ENCODE measurements at places on chromosomes 4 and X. TPM values are rescaled to one million over a fixed set of nuclear protein-coding genes. Genes with fewer than 3 reads are reported as not detected.
A peak's percentile ranks its signal among the peaks of the same experiment; 100 is the strongest.

DNA sequence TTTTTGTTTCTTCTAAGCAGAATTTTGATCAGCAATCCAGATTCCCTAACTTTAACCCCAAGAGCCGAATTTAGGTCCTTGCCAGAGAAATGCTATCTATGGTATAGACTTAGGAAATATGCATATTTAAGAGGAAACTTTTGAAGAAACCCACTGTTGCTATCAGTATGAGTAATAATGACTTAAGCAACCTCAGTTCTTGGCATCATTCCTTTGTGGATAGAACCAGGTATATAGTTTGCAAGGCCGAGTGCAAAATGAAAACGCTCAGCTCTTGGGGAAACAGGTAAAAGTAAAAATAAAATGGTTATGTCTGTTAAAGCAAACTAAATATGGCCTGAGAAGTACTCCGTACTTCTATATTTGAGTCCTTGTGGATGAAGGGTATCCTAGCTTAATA, 78.1 kb downstream of the ARSF start:
- DNase-seq: no peak

DNA sequence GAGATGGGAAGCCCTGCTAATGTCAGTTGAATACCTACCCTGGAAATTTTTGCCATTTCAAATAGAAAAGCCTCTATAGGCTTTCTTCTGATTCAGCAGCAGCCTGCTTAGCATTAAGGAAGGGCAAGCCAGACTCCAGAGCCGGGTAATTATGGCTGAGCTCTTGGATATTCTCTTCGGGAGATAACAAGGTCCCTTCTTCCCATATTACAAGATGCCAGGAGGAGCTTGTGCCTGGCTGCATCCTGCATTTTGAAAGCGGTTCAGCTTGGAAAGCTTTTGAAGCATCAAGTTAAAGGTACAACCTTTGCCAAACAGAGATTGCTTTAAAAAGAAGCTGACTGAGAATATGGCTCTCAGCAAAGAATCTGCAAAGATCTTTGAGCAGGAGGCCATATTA, 399.6 kb upstream of the RPS6KA3 start:
- DNase-seq: no peak

- DNase-seq: no peak
Observed at GRCh38 chr4:186642530-186642929, 81.1 kb downstream of the FAT1 start.

- peak; percentile 3 for DNase-seq
Observed at GRCh38 chrX:30309139-30309571, at the start of gene NR0B1. TSS of gene NR0B1 (minus strand) at chrX:30309390. CDS start at chrX:30309363, 27 bp downstream.

GRCh38 chrX:119147486-119147885, 19.9 kb upstream of the KIAA1210 start:
- DNase-seq: no peak

DNA sequence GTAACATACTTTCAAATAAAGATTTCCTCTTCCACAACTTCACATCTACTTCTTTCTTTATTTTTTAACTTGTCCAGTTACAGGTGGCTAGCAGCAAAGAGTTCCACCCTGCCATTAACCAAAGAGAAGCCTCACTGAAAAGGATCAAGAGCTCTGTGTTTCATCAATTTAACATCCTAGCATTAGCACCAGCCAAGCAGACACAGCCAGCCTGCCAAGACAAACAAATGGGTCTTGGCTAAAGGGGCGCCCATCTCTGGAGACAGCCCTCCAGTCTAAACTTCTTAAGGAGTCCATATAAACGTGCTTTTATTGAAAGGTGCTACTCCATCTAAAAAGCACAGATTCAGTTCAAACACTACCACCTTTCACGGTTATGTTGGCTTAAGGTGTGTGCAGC, 105.3 kb downstream of the ADAMTS3 start:
- DNase-seq: no peak

DNA sequence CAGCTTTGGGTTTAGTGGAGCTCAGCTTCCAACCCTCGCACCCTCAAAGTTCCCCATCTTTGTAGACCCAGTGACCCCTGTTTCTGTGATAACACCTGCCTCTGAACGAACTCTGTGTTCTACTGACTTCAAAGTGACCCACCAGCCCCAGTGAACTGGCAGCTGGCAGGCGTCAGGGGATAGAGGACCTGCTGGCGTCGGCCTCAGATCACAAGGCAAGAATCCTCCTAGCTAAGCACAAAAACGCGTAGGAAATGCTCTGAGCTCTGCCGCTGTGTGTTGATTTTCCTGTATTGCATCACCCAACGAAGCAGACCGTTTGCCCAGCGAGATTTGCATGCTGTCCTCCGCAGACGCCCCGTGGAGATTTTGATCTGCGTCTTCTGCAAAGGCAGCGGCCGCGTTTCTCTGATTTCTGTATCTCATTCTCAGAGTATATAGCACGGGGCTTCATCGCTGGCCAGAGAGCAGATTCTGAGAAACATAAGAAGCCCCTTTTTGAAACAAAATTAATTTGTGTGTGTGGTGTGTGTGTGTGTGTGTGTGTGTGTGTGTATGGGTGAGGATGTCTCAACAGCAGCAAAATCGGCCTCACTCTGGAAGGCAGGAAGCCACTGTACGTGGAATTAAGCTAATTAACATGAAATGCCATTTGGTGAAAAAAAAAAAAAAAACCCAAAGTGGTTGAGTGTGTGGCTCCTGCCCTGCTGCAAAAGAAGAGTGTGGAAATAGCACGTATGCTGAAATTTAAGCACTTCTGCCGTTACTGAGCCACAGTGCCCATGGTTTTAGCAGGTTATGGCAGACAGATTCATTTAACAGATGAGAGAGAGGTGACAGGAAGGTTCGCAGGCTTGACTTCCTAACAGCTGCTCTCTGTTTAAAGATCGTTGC, 29.2 kb upstream of the ASMTL start:
- peak; percentile 18 for DNase-seq

- peak; percentile 23 for DNase-seq
Observed at GRCh38 chrX:119757979-119758730, at the start of gene SOWAHD. TSS of gene SOWAHD (plus strand) at chrX:119758588. CDS start at chrX:119758668, 80 bp downstream.

Gene NPNT
- not detected for total RNA-seq

Gene CPLX1
- 0.46 TPM for total RNA-seq

Gene NAP1L2
- total RNA-seq: 11.5 TPM

Gene ODAPH
- total RNA-seq: not detected

Gene ITGB1BP2
- total RNA-seq: 2.8 TPM

Gene RNF113A
- 16.7 TPM for total RNA-seq

All from endothelial cell (in vitro differentiated cells).